ENCODE measurements at places on chromosomes 5 and 9.

DNA sequence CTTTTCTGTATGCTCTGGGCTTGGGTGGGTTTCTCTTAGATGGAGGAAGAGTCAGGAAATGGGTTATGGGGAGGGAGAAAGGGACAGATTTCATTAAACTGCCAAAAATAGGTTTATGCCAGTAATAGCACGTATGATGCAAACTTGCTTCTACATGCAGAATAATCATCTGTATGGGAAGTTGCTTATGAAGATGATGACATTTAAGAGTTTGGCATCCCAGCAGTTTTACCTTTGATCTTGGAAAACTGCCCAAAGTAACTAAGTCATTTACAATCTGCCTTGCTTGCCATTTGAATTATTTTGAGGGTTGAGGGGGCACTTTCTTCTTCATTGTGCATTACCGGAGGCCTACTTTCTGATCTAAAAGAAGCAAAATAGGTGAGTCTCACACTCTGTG is 282.9 kb upstream of the ANKRD55 start:
- no peak for DNase-seq

GRCh38 chr5:72472666-72473422 is 34.4 kb downstream of the ZNF366 start:
- no peak for DNase-seq

GRCh38 chr5:91136271-91136670 is 246.8 kb downstream of the ARRDC3 start:
- no peak for DNase-seq

DNA sequence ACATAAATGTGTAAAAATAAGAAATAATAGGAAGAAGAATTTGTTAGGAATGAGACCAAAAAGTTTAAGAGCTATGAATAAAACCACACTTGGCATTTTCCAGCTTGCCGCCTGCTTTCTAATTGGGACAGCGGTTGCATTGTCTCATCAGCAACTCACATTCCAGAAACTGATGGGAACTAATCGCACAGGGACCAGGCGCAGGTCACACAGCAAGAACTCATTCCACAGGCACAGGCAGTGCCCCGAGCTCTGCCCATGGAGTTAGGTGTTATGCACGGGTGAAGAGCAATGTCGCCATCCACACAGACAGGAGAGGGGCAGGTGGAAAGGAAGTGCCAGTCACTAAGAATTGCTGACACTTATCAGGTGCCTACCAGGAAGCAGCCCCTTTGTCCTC is 279.9 kb downstream of the NSG2 start:
- DNase-seq: no peak

DNA sequence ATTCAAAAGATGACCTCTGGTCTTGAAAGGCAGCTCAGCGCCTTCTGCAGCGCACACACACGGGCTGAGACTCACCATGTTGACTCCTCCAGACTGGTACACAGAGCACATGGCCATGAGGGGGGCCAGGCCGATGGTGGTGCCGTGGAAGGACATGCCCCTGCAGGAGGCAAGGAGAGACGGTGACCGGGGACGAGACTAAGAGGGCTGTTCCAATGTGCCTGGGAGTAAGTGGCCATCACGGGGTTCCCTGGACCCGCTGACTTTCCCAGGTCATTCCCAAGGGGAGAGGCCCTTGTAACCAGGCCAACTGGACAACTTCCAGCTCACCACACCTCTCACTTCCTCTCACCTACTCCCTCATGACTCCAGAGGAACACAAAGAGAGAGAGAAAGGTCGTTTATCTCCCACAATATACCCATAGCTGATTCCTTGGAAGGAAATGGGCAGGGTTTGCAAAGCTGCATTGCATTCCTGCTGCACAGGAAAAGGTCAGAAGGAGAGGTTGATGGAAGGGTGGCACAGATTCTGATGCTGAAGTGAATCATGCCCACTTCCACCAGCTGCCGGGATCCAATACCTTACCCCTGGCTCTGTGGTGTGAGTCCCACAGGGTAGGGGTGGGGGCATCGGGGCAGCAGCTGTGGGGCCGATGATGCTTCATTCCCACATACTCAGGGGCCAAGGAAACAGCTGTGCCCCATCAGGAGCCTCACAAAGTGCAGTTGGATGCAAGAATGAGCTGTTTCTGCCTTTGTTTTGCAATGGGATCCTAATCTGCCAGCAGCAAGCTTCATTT is 47.2 kb downstream of the NIPAL4 start:
- no peak for DNase-seq

GRCh38 chr9:93655621-93656425 is 79.4 kb downstream of the PHF2 start:
- DNase-seq: no peak

GRCh38 chr5:143454936-143455516 is 51.5 kb upstream of the NR3C1 start:
- DNase-seq: no peak

DNA sequence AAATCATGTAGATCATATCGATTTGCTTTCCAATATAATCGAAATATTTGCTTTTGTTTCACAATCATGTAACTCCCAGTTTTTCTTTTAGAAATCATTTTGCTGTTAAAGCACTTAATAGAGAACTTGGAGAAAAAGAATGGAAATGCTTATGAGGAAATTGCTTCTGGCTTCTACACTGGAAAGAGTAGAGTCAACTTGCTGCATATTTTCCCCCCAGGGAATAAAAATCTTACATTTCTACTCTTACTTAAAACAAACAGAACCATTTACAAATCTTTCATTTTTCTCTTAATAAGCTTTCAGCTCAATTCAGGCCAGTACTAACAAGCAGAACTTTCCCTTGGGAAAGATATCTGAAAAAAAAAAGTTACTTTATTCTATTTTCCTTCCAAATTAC is 312.0 kb downstream of the CHSY3 start:
- DNase-seq: no peak

GRCh38 chr9:1960342-1961042 is 54.7 kb upstream of the SMARCA2 start:
- DNase-seq: no peak

- DNase-seq: no peak
Observed at GRCh38 chr5:147375151-147375550, 134.7 kb downstream of the DPYSL3 start.

GRCh38 chr9:85216601-85217000 is 525.2 kb downstream of the AGTPBP1 start:
- no peak for DNase-seq

- DNase-seq: no peak
Observed at GRCh38 chr5:43044181-43044914, 4.2 kb upstream of the ANXA2R start.

DNA sequence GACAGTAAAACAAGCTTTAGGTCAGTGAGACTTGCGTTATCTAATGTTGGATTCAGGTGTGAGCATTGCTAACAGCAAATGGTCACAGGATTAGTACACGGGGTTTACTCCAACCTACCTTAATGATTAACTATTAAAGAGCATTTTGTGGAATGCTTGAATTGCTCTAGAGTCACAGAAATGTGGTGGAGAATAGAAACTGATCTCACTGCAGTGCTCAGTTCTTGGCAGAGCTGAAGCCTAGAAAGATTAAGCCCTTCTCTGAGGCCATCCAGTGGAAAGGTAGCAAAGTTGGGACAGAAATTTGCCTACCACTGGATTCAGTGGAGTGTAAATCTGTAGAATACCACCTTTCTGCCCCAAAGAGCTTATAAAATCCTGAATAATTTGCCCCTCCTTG is 60.9 kb downstream of the ICE1 start:
- no peak for DNase-seq

DNA sequence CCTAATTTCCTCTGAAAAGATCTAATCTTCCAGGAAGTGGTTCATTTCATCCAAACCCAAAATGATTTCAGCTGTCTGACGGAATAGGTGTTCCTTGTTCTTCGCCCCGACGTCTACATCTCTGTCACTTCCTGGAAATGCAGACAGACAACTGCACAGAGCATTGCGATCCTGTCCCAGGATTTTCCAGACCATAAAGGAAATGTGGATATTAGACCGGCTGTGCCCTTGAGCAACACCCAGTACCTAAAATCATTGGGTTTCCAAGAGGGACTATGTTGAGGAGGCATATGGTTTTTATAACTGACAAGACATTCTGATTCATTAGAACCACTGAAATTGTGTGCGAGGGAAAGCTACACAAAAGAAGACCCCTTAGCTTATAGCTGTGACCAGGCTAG is 74.2 kb downstream of the MSX2 start:
- no peak for DNase-seq

- DNase-seq: no peak
Observed at GRCh38 chr5:115831163-115831768, 10.1 kb downstream of the ATG12 start.

- DNase-seq: no peak
Observed at GRCh38 chr9:110601098-110601497, 21.6 kb upstream of the SVEP1 start.

DNA sequence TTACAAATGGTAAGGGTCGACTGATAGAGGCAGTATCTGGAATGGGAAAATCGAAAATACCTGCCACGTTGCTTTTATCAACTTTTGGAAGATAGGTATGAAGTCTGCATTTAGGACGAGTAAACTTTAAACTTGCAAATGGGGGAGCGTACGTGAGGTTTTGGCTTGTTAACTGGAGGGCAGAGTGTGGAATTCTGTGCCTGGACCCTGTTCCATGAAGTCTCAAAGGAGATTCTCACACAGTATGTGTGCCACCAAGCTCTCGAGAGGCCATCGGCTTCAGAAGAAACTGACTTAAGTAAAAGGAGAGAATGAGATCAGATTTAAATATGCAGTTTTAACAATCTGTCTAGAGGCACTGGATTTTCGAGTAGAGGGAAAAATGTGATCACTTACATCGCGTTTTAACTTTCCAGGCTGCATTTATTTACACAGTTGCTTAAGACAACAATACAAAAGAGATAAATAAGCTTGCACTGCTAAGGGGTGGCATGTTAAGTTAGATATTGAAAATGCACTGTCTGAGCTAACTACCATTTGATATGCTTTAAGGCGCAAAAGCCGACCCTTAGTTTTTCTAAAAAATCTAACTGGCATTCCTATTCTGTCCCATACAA is 401.6 kb downstream of the EBF1 start:
- DNase-seq: no peak

- no peak for DNase-seq
Observed at GRCh38 chr5:141649056-141649688, 2.0 kb downstream of the FCHSD1 start.

- no peak for DNase-seq
Observed at GRCh38 chr5:135695656-135696313, 117.0 kb upstream of the CXCL14 start.

DNA sequence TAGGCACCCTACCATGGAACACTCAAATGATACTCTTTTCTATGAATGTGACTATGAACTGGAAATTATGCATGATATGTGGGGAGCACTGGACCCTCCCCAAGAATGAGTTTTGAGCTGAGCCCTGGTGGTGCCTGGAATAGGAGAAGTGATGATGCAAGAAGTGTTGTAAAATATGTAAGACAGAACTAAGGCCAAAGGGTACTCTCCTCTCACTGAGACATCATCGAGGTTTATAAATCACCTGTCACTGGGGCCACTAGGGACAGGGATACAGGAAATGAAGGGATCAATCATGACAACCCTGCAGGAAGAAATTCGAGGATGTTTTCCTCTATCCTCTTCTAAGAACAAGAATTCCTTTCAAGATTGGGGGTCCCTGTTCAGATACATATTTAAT is 45.4 kb downstream of the PCSK1 start:
- no peak for DNase-seq

DNA sequence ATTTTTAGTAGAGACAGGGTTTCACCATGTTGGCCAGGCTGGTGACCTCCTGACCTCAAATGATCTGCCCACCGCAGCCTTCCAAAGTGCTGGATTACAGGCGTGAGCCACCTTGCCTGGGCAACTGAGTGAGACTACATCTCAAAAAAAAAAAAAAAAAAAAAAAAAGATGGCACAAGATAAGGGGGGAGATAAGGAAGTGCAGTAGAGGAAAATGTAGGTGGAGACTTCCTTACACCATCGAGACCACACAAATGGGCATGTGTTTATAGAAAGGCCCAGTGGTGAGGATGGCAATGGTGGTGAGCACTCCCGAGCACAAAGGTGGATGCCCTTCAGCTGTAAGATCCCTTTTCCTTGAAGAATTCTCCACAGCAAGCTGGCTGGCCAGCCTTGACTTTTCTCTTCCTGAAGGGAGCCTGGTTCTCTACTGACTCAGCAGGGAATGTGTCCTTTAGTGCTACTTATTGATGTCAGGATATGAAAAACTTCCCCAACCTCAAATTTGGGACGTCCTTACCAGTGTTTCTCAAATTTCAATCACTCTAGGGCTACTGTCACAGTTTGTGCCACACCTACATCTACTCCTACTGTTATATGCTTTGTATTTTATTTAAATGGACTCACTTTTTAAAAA is 28.2 kb downstream of the ERGIC1 start:
- DNase-seq: no peak

DNA sequence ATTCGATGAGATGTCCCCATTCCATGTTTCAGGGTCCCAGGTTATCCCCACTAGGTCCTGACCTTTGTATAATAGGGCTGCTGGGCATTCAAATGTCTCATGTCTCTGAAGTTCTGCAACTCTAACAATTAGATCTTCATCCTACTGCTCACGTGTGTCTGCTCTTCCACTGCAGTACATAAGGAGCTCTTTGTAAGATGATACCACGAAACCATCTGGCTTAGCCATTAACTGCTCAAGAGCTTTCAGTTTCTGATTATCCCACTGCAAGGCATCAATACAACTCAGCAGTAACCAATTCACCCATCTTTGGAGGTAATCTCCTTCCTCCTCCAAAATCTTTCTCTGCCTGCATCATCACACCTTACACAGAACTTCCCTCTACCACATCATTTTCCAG is 49.9 kb upstream of the PPP2CA start:
- DNase-seq: peak; percentile 32

GRCh38 chr5:158747816-158748432 is 351.8 kb downstream of the EBF1 start:
- no peak for DNase-seq

Data from NCI-H1436 (cell line).